ENCODE measurements at places on chromosomes 12 and 14.

DNA sequence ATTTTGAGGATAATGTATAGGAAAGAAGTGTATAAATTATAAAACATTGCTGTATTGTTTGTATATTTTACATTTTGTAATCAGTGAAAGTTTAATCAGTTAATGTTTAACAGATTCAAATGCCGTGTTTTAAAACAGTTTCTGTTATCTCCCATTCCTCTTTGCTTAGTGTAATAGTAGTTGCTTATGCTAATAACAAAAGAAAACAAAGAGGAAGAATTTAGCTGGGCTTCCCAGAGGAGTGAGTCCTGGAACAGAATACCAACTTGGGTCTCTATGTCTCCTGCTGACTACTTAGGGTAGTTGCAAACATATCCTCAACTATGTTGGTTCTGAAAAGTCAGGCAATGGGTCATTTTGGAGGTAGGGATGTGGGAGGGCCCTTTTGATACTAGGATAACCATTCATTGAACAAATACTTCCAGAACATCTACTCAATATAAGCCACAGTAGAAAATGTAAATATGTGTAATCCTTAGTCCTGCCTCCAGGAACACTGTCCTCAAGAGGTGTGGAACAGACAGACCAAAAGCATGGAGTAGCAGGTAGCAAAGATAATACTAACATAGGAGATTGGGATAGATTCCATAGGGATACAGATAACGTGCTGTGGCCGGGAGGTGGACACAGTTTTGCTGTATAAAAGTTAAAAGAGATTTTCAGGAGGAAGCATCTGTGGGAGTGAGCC, 36.1 kb upstream of the EVL start:
- no peak for DNase-seq

GRCh38 chr14:69755784-69756183, 11.2 kb upstream of the SRSF5 start:
- no peak for DNase-seq

DNA sequence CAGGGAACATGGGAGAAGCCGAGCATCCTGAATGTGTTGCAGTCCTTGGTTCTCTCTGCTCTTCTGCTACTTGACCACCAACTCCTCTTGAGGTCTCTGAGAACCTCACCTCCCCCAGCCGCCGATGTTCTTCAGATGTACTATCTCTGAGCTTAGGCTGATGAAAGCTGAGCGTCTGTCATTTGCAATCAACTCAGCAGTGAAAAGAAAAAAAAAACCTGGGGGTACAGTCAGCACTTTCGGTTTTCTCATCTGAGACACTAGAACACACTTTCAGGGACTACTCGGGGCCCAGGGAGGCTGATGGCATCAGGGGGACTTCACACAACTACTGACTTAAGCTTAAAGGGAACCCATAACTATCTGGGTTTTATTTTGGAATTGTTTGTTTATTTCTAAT, 9.6 kb upstream of the FLVCR2 start:
- no peak for DNase-seq

DNA sequence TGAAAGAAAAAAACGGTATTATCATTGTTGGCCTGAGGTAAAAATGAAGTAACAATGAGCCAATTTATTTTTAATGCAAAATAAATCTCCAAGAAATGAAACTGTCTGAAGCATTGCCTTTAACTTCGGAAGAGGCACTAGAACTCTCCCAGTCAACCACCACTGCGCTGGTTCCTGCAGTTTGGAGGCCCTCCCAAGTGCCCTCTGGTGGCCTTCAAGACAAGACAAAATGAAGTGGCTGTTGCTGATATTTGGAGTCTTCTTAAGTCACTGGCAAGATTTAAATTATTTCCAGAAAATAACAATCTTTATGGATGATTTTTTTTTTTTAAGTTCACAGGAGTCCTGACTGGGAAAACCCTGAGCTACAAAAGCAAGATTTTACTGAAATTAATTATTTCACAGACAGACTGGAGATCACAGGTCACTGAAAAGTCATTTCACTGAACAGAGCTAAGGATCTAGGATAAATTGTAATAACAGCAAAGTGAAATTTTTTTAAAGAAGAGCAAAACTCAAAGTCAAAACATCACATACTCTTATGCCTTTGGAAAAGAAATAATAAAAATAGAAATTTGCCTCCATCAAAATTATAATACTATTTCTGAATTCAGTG, 58.2 kb downstream of the DICER1 start:
- DNase-seq: no peak

DNA sequence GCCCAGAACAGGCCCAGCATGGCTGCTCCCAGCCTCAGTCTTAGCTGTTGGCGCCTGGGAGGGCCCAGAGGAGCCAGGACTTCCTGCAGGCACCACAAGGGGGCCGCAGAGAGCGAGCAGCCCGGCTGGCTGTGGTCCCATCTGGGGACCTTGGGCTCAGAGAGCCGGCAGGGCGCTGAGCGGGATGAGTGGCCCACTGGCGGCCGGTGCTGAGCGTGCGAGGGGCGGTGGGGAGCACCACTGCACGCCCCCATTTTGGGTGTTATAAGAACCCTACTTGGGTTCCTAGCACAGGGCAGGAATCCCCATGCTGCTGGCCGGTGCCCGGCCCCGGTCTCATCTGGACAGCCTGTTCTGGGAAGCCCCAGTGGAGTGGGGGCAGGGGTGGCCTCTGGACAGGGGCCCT, 25.9 kb upstream of the CRIP2 start:
- peak; percentile 41 for DNase-seq

GRCh38 chr12:116303929-116304328, 26.4 kb upstream of the MED13L start:
- DNase-seq: no peak

- DNase-seq: peak; percentile 53
Measured at GRCh38 chr12:49288412-49288853, 6.5 kb upstream of the PRPH start.

- no peak for DNase-seq
Measured at GRCh38 chr12:67562513-67563287, 85.8 kb upstream of the DYRK2 start.

DNA sequence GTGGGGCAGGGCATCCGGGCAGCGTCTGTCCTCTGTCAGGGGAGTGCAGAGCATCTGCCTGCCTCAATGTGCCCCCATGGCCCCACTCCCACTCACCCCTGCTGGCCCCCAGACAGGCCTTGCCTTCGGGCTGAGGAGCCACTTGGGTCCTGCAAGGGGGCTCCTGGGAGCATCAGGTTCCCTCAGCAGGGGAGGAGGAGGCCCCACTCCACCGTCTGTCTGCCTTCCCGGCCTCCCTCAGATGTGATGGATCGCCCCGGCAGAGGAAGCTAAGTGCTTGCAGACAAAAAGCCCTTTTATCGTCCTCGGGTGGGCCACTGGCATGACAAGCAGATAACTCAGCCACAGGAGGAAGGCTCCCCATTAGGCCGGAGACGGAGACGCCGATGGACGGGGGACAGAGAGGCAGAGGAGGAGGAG, 35.1 kb downstream of the NCOR2 start:
- no peak for DNase-seq

DNA sequence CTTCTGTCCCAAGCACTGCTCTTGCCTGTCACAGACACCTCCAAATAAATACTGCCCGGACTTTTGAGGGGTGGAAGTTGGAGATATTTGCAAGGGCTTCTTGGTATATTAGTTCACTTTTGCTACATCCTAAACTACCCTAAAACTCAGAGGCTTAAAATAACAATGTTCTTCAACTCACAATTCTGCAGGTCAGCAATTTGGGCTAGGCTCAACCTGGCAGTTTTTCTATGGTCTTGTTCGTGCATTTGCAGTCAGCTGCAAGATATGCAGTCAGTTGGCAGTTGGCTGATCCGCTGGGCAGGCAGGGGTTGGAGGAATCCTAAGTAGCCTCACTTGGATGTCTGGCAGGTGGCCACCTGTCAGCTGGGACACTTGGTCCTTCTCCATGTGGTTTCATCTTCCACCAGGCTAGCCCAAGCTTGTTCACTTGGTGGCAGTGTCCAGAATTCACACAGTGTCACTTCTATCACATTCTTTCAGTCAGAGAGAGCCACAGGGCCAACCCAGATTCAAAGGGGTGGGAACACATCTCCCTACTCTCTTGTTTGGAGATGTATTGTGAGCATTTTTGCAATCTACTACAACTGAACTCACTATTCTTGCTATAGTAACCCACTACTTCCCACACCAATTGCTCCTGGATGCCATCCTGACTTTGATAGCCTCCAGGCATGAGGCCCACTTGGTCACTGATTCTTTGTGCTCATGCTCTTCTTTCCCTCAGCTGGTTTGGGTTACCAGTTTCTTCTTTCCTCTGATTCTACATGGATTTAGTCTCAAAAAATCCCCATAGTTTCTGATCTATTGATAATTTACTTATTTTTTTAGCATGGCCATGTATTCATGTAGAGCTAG, 27.8 kb upstream of the CAPRIN2 start:
- DNase-seq: no peak

Data from activated CD4-positive, CD25-positive, alpha-beta regulatory T cell (primary cell).